Epithelial cell of esophagus (primary cell): ENCODE measurements at places on chromosomes 3 and 15.

GRCh38 chr15:85404918-85405866 lies 24.8 kb downstream of the AKAP13 start:
- DNase-seq, result no peak

DNA sequence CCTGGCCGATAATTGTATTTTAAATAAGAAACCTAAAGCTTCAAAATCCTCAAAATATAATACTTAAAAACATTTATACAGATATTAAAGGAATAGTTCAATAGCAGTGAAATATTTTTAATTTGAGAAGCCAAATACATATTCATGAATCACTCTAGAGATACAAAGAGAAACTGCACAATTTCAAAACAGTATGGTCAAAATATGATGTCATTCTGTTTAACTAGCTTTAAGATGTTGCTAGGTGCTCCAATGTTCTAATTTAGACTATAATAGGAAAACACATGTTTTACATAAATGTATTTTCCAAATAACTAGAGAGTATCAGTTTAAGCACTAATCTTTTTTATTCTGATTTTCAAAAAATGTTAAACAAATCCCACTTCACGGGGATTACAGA lies 10.3 kb upstream of the NRROS start:
- no peak for DNase-seq

DNA sequence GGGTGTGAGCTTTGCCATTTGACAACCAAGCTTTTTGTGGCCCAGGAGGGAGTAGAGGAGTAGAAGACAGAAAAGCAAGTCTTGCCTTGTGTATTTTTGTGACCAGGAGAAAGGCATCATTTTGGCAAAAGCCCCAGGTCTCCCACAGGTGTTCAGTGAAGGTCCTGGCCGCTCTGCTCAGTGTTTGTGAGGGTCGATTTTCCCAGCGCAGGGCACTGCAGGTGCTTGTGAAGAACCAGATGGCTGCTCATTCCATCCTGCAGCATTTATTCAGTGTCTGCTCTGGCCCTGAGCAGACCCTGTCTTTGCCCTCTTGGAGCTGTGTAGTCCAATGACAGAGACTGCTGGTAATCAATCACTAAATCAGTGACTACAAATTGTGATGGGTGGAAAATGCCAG lies 19.5 kb downstream of the TRAK1 start:
- no peak for DNase-seq

- no peak for DNase-seq
Measured at GRCh38 chr3:10004506-10004905, 17.9 kb upstream of the EMC3 start.

DNA sequence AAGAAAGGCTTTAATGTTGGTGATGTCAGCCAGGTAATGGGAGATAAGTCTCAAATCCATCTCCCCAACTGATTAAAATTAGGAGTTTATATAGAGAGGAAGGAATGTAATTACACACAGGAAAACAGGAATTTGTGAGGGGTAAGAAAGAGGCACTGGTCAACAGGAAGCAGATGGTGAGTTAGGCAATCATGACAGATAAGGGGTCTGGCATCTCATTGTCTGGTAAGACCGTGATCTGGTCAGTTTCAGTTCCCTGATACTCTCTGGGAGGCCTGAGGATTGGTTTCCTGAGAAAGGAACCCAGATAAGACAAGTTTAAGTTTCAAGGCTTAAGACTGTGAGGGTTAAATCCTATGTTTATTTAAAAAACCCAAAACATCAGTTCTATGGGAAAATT lies 414.7 kb upstream of the ARRDC4 start:
- DNase-seq, result no peak

DNA sequence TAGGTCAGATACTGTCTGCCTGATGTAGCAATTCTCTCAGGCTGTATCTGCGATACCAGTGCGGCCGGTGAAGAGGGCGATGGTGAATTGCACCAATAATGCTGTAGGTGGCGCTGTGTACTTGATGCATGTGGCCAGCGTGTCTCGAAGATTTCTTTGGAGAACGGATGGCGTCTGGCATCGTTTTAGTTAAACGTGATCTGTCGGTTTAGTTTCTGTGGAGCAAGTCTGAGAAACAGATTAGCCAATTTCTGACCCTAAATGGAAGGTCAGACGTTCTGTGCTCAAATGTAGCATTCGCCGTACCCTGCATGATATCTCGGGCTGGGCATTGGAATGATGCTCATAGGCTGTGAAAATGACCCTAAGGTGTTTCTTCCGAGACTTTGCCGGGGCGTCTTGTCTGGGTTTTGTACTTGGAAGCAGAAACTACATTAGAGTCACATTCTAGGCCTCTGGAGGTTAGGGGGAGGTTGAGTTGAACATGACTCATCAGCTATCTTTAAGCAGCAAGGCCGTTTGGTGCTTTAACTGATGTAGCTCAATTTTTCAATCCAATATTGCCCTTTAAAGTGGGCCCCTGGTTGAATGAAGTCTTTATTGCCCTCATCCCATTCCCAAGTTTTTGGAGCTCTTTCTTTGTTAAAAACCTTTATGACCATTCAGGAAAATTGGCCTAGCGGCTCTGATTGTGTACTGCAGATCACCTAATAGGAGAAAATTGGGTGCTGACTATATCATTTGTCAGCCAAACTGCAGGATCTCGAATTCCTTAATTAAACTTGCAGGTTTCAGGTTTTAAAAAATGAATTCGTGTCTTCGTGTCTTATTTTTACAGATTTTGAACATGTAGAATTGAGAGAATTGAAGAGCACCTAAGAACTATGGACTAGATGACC lies 80.0 kb downstream of the SQOR start:
- peak; percentile 76 for DNase-seq

GRCh38 chr3:163953526-163953925 lies 1124.8 kb downstream of the SI start:
- no peak for DNase-seq

- DNase-seq, result peak; percentile 14
Measured at GRCh38 chr15:69749797-69750196, 297.2 kb downstream of the RPLP1 start.

- DNase-seq, result no peak
Measured at GRCh38 chr3:172446198-172446597, 2.1 kb downstream of the GHSR start.

GRCh38 chr3:138082085-138082991 lies 33.1 kb downstream of the DZIP1L start:
- peak; percentile 84 for DNase-seq

DNA sequence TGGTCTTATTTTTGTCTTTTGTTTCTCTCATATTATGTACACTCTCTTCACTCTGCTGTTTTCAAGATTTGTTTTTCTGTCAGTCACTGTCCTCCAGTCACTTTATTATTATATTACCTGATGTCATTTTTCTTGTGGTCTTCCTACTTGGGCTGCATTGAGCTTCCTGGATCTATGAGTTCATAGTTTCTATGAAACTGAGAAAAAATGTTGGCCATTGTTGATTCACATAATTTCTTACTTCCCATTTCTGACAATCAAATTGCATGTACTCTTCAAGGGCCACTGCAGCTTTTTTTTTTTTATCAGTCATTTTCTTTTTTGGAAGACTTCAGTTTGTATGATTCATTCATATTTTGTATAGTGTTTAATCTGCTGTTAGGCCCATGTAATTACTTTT lies 1180.6 kb upstream of the GBE1 start:
- no peak for DNase-seq

DNA sequence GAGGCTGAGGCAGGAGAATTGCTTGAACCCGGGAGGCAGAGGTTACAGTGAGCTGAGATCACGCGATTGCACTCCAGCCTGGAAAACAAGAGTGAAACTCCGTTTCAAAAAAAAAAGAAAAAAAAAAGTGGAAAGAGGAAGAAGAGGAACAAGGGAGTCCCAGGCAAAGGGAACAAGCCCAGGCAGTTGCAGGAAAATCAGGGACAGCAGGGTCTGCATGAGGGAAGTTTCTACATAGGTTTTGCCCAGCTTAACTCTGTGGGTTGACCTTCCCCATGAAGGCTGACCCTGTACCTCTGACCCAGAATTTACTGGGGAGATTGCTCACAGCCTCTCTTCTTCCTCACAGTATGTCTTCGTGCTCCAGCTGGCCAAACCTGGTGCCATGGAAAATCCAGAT lies 12.3 kb downstream of the RBP1 start:
- DNase-seq, result no peak

DNA sequence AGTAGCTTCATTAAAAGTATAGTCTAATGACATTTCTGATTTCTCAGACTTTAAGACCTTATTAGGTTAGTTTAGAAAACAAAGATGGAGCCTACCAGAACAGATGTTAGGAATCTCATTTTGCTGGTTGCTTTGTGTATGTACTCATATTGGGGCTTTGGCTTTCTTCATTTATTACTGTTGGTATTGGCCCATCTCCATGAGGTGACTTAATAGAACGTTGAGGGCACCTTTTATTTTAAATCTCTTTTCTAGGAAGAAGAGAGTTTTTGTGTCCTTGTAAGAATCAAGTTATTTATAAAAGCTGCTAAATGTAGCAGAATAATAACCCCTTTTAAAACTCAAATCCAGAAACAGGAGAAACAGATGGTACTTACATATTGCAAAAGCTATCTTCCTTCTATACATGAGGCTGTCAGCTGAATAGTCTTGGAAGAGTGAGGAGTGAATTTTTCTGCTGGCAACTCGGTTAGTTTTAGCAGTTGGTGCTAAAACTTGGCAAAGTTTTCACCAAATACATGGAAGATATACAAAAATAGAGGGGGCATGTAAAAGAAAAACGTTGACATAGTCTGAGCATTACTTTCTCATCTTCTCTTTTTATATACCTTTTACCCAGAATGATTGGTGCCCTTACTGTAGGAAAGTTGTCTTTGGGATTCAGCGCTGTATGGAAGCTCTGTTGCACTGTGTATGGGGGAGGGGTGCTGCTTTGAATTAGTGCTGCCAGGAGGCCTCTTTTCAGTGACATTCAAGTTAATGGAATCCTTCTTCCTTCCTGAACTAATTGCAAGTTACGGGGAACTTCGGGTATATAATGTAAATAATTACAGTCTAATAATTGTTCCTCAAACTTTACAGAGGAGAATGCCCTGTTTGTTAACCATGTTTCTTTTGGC lies 35.8 kb downstream of the CTNNB1 start:
- DNase-seq, result no peak

GRCh38 chr3:134427400-134428111 lies 53.3 kb upstream of the AMOTL2 start:
- peak; percentile 98 for DNase-seq

DNA sequence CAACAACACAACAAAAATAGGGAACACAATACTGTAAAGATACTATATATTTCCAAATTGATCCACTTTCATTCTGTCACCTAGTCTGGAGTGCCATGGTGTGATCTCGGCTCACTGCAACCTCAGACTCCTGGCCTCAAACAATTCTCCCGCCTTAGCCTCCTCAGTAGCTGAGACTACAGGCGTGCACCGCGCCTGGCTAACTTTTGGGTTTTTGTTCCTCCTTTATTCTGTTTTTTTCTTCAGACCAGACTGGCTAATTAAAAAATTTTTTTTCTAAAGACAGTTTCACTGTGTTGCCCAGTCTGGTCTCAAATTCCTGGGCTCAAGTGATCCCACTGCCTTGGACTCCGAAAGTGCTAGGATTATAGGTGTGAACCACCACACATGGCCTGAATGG lies 5.3 kb downstream of the BCL2L10 start:
- DNase-seq, result no peak

DNA sequence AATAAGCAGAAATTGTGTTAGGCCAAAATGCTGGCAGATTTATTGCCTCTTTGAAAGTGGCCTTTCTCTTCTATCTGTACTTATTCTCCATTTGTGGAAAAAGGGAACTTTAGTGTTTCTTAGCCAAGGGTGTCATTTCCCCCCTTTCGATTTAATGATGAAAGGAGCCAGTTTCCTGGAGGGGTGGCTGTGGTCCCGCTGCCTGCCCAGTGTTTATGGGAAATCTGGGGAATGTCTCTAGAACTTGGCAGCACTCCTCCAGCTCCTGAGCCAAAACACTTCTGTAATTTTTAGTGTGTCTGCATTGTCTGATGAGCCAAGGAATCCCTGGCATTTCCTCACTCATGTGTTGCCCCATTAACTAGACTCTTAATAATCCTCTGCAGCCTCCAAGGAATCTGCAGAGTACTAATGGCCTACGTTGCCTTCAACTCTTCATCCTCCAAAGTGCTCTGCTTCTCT lies 448.8 kb downstream of the GRM7 start:
- no peak for DNase-seq

- peak; percentile 56 for DNase-seq
Measured at GRCh38 chr3:67790043-67790442, 135.6 kb upstream of the SUCLG2 start.

GRCh38 chr3:69751074-69751476 lies 11.8 kb downstream of the MITF start:
- DNase-seq, result no peak

- no peak for DNase-seq
Measured at GRCh38 chr3:15298504-15298903, 33.9 kb downstream of the SH3BP5 start.

DNA sequence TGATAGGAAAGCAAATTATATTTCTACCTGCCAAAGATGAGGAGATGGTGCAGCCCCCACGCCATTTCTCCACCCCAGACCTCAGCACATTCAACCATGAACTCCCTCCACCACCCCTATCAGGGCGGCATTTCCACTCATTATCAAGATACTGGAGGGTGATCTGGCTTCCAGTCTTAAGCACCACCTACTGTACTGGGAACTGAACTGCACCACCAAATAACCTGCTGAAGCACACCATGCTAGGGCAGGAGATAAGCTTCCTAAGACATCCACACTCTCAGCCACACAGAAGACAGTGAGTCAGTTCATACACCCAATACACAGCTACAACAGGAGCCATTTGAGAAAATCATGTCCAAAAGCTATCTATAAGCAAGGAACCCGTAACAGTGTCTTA lies 98.8 kb downstream of the FGF7 start:
- peak; percentile 29 for DNase-seq

DNA sequence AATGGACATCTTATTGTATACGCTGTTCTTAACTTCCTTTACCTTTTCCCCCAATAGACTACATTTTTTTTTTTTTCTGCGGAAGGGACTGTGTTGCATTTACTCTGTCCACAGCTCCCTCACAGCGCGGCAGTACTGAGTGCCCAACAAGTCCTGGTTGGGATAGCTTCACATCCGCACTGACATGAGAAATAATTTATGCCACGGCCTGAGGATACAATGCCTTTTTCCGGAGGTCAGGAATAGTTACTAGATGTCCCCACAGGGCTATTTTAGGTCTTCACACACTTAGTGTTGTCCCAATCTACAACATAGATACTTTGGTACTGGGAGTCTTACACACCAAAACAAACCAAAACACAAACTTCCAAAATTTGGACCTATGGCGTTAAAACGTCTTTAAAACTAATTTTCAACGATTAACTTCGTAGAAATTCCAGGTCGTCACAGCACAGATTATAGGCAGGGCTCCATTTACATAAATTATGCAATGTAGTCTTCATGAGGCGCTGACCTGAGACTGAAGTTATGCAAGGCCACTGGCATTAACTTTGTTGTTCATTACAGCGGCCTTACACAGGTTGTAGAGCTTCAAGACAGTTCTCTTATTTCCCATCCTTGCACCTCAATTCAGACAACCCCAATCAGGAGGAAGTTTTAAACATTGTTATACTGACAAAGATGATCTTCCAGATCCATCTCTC lies 989 bp upstream of the PPIB start:
- DNase-seq, result peak; percentile 64
